ENCODE measurements at places on chromosomes 3 and 15.
A peak's percentile ranks its signal among the peaks of the same experiment; 100 is the strongest.

DNA sequence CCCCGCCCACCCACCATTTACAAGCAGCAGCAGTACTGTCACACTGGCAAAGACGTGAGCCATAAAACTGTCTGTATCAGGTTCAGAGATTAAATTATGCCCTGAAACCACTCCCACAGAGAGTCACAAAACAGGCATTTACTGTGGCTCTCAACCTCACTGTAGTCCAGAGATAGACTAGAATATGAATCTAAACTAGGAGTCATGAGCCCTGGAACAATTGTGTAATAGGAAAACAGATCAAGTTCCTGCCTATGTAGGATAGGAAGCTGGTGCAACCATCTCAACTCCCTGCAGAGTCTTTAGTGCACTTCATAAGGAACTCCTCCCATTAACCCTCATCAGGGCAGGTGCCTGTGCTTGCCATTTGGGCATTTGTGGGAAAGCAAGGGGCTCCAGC is 61.7 kb downstream of the FAM227B start:
- DNase-seq: no peak

- DNase-seq: no peak
Observed at GRCh38 chr15:77504306-77504705, 83.6 kb downstream of the HMG20A start.

DNA sequence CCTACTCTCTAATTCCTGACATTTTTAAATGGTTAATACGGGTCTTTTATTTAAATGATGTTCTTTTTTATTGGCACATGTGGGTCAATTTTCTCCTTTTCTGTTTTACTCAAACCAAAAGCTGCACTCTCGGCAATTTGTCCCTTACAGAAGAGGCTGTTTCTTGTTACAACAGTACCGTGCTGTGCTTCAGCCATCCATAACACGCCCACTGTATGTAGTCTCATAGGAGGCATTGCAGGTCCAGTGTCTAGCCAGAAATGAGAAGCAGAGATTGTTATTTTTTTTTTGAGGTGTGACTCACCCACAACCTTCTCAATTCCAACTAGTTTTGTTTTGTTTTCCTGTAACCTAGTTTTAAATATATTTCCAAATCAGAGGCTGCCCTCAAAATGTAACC is 164.6 kb downstream of the GMNC start:
- DNase-seq: no peak

DNA sequence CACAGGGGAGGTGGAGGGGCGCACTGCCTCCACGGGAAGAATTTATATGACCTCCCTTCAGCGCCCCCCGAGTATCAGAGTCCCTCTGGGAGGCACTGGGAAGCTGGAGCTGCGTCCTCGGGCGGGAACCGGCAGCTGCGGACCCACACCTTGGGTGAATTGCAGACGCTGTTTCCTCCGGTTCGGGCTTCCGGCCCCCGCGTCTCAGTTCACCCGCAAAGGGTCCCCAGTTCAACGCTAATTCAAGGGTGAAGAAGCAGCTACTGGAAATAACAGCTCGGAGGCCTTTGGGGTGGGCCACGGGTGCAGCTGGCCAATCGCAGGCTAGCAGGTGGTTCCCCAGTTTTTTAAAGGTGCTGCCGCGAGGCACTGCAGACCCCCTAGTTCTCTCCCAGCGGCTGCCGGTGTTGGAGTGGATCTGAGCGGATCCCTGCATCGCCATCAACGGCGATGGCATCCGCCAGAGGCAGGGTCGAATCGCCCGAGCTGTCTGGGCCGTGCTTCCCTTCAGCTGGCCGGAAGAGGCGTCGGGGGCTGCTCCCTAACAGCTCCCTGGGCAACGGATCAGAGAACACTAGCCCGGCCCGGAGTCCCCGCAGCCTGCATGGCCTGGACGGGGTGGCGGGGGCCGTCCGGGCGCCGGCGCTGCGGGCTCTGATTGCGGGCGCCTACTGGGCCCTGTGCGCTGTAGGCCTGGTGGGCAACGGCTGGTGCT is 19.4 kb upstream of the ADAMTS7 start:
- no peak for DNase-seq

DNA sequence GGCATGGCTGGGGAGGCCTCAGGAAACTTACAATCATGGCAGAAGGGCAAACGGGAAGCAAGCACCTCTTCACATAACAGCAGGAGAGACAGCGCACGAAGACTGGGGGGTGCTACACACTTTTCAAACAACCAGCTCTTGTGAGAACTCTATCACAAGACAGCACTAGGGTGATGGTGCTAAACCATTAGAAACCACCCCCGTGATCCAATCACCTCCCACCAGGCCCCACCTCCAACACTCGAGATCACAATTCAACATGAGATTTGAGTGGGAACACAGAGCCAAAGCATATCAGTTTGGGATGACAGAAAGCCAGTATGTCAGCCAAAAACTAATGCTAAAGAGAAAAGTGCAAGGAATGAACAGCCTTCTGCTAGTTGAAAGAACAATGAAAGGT is 309.8 kb upstream of the CCDC54 start:
- no peak for DNase-seq

- no peak for DNase-seq
Observed at GRCh38 chr15:38895326-38896255, 331.0 kb upstream of the RASGRP1 start.

- no peak for DNase-seq
Observed at GRCh38 chr3:64496786-64497490, 190.9 kb downstream of the ADAMTS9 start.

- DNase-seq: peak; percentile 68
Observed at GRCh38 chr3:185498503-185499396, at the start of gene TMEM41A. Gene TMEM41A, minus strand, starts transcription at chr3:185499035. Its CDS starts 74 bp downstream, at chr3:185498961.

- DNase-seq: no peak
Observed at GRCh38 chr3:3200632-3201212, 21.2 kb upstream of the CRBN start.

DNA sequence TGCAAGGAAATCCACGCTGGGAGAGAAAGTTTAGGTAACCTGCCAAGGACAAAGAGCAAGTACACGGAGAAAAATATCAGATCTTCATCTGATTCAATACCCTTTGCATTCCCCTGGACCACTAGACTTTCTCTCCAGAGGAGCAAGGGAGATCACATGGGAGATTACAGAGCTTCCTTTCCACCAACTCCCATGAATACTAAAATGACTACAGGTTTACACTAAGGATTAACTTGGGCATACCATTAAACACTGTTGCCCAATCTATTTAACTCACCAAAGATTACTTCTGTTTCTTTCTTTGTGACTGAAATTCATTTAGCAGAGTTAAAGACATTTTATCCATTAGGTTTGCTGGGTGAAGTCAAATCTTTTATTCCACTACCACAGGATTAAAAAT is 71.2 kb downstream of the RYK start:
- DNase-seq: no peak

Measured in T-helper 22 cell (primary cell).